ENCODE measurements at places on chromosomes 13 and 19. TPM values are rescaled to one million over a fixed set of nuclear protein-coding genes. Genes with fewer than 3 reads are reported as not detected.
A peak's percentile ranks its signal among the peaks of the same experiment; 100 is the strongest.

- H3K27ac ChIP-seq: no peak overlapping the region
- H3K36me3 ChIP-seq: peaks cover 10% of the 10 kb centered on the region
- no peaks in the 10 kb centered on the region for H3K27me3 ChIP-seq
- DNase-seq: peak; percentile 9
- H3K4me3 ChIP-seq: no peak overlapping the region
Measured at GRCh38 chr19:51971624-51972023, 15.0 kb downstream of the ZNF350 start.

- no peaks in the 10 kb centered on the region for H3K27me3 ChIP-seq
- no peaks in the 10 kb centered on the region for H3K36me3 ChIP-seq
- DNase-seq: peak; percentile 8
- no peak overlapping the region for H3K4me3 ChIP-seq
Measured at GRCh38 chr13:71278512-71278911, 588.5 kb downstream of the DACH1 start.

TTC9B gene
- total RNA-seq: not detected

GRCh38 chr19:7833225-7834099, 3.4 kb downstream of the EVI5L start:
- no peak overlapping the region for H3K4me3 ChIP-seq
- peaks cover 7% of the 10 kb centered on the region for H3K27me3 ChIP-seq
- no peaks in the 10 kb centered on the region for H3K4me1 ChIP-seq
- H3K36me3 ChIP-seq: no peaks in the 10 kb centered on the region

DNA sequence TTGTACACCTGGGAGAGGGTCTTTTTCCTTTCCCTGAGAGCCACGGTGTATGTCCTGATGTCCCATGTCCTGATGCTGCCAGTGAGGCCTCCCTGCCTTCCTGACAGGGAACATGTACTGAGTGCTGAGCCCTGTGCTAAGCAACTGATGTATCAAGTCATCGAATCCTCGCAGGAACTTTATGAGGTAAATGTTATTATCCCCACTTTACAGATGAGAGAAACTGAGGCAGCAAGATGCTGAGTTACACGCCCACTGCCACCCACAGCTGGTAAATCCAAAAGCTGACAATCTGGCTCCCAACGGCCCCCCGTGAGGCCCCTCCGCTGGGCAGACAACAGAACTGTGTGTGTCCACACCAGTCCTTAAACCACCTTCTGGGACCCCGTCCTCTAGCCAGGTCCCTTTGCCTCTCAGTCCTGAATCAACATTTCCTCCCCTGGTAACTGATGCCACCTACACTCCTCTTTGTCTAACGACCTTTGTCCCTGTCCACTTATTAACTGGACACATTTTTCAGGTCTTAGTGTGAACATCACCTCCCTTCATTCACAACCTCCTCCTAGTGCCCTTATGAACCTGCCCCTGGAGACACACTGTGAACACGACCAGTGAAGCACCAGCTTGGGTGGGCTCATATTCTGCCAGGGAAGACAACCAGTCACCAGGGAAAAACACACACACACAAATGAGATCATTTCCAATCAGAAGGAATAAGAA, 5.4 kb upstream of the VSIG10L start:
- no peak overlapping the region for H3K4me3 ChIP-seq
- H3K36me3 ChIP-seq: no peaks in the 10 kb centered on the region
- H3K27me3 ChIP-seq: peaks cover under 1% of the 10 kb centered on the region
- H3K4me1 ChIP-seq: no peaks in the 10 kb centered on the region
- DNase-seq: no peak

GRCh38 chr13:26019881-26020870, 31.6 kb downstream of the SHISA2 start:
- no peak overlapping the region for H3K4me3 ChIP-seq
- peaks cover 23% of the 10 kb centered on the region for H3K4me1 ChIP-seq
- DNase-seq: no peak
- no peaks in the 10 kb centered on the region for H3K36me3 ChIP-seq
- H3K27me3 ChIP-seq: no peaks in the 10 kb centered on the region
- H3K27ac ChIP-seq: no peak overlapping the region

- no peaks in the 10 kb centered on the region for H3K27me3 ChIP-seq
- H3K4me1 ChIP-seq: no peaks in the 10 kb centered on the region
- H3K27ac ChIP-seq: no peak overlapping the region
Measured at GRCh38 chr13:45500492-45501174, 35.9 kb downstream of the COG3 start.

ZNF772 gene
- total RNA-seq: 34.5 TPM

CYP2A7 gene
- not detected for total RNA-seq

DNA sequence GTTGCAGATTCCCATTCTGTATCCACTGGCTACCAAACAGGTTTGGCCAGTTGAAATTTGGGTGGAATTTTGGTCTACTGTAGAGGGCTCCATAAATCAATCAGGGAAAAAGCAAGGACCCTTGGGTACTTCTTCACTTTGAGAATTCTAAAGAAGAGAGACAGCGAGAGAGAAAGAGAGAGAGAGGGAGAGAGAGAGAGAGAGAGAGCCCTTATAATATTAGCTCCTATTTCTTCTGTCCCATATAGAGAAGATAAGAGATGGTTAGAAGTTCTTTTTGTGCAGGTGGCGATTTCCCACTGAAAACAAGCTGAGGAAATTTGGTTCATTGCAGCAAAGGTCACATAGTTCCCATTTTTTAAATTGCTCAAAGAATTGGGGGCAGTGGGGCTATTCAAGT, 88.6 kb upstream of the ZNF536 start:
- no peak overlapping the region for H3K27ac ChIP-seq
- no peak overlapping the region for H3K4me3 ChIP-seq
- no peak for DNase-seq

CYP4F2 gene
- total RNA-seq: not detected

DNA sequence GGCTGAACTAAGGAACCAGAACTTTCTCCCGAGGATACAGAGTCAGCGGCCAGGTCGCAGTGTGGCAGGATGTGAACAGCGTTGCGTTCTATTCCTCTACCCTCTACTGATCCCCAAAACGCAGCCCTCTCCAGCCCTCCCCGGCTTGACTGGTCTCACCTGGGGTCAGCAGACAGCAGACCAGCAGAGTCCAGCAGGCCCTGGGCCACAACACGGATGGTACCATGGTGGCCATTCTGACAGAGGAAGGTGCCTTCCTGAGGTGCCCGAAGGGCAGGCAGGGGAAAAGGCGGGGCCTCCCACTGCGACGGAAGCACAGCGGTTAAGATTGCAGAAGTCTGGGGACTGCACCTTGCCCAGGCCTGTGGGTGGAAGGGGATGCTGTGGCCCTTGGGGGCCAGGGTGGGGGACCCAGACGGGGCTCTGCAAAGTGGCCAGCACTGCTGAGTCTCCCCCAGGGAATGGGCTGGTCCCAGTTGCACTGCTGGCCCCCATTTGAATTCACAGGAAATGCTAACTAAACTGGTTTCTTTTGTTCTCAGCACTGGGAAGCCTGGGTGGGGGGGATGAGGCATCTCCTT, at the start of gene ICAM3:
TSS of gene ICAM3 (minus strand) at position 245 of the 581 bp plus-strand sequence. CDS start at position 235, 10 bp downstream.
- no peak within 1 kb of the TSS for H3K27ac ChIP-seq
- no peak for DNase-seq
- H3K4me1 ChIP-seq: peaks cover 2% of the 10 kb centered on the region
- peaks cover 2% of the 10 kb centered on the region for H3K27me3 ChIP-seq
- H3K4me3 ChIP-seq: no peak within 1 kb of the TSS

SYCN gene
- not detected for total RNA-seq

GRCh38 chr13:97384371-97384770, 49.6 kb upstream of the RAP2A start:
- no peak overlapping the region for H3K27ac ChIP-seq
- H3K4me3 ChIP-seq: no peak overlapping the region
- no peaks in the 10 kb centered on the region for H3K36me3 ChIP-seq
- H3K27me3 ChIP-seq: no peaks in the 10 kb centered on the region

COMP gene
- not detected for total RNA-seq

ETV2 gene
- not detected for total RNA-seq

GRCh38 chr19:19866611-19867248, 1.0 kb downstream of the ZNF253 start:
- H3K4me3 ChIP-seq: peak overlapping the region; percentile 92
- no peaks in the 10 kb centered on the region for H3K27me3 ChIP-seq
- peak; percentile 83 for DNase-seq
- H3K27ac ChIP-seq: peak overlapping the region; percentile 99
- H3K4me1 ChIP-seq: peaks cover 16% of the 10 kb centered on the region
- no peaks in the 10 kb centered on the region for H3K36me3 ChIP-seq

- peaks cover 85% of the 10 kb centered on the region for H3K4me1 ChIP-seq
- peak overlapping the region; percentile 96 for H3K27ac ChIP-seq
- H3K36me3 ChIP-seq: no peaks in the 10 kb centered on the region
- no peaks in the 10 kb centered on the region for H3K27me3 ChIP-seq
- peak overlapping the region; percentile 20 for H3K4me3 ChIP-seq
Measured at GRCh38 chr13:99860745-99861144, 110.8 kb downstream of the ZIC5 start.

SH2D3A gene
- 0.65 TPM for total RNA-seq

CTXN1 gene
- 34.3 TPM for total RNA-seq

SBK2 gene
- 6.2 TPM for total RNA-seq

TMEM259 gene
- total RNA-seq: 31.7 TPM

All from neural progenitor cell (in vitro differentiated cells).